ENCODE measurements at places on chromosomes 11 and 22. TPM values are rescaled to one million over a fixed set of nuclear protein-coding genes. Genes with fewer than 3 reads are reported as not detected.
A peak's percentile ranks its signal among the peaks of the same experiment; 100 is the strongest.

DNA sequence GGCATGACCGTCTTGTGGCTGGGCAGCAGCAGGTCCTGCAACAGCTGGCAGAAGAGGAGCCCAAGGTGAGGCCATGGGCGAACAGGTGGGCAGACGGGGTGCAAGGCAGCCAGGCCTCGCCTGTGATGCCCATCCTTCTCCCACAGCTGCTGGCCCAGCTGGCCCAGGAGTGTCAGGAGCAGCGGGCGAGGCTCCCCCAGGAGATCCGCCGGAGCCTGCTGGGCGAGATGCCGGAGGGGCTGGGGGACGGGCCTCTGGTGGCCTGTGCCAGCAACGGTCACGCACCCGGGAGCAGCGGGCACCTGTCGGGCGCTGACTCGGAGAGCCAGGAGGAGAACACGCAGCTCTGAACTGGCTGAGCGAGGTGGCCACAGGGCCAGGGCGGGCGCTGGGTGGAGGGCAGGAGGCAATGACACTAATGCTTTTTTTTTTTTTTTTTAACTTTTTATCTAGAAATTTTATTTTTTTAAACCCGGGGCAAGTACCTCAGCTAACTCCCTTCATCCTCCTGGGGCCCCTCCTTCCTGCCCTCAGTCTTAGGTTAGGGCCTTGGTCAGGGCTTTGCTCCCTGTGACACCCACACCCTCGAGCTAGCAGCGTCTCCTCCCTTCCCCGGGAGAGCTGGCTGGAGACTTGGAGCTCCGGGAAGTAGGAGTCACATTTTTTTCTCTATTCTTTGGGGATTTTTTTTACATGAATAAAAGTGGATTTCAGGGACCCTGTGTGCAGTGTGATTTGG lies 16.0 kb downstream of the PLCB3 start:
- peak overlapping the region; percentile 96 for H3K27ac ChIP-seq
- no peaks in the 10 kb centered on the region for H3K27me3 ChIP-seq
- H3K4me3 ChIP-seq, result peak overlapping the region; percentile 96
- peaks cover 25% of the 10 kb centered on the region for H3K4me1 ChIP-seq

DNA sequence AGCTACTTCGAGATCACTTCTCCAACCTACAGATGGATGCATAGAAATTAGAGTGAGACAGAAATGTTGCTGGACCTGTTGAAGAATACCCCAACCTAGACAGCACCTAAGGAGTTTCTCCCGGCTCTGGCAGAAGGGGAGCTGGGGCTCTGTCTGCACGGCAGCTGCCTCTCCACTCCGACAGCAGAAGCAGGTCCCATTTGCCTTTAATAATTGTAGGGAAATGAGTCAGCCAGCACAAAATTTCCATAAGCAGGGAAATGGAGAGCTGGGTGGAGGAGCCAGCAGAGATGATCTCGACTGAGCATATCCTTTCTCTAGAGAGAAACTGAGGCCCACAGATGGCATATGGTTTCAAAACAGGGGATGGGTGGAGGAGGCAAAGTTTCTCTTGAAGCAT lies 80.1 kb downstream of the EFCAB6 start:
- H3K4me3 ChIP-seq, result no peak overlapping the region
- H3K4me1 ChIP-seq, result no peaks in the 10 kb centered on the region

DNA sequence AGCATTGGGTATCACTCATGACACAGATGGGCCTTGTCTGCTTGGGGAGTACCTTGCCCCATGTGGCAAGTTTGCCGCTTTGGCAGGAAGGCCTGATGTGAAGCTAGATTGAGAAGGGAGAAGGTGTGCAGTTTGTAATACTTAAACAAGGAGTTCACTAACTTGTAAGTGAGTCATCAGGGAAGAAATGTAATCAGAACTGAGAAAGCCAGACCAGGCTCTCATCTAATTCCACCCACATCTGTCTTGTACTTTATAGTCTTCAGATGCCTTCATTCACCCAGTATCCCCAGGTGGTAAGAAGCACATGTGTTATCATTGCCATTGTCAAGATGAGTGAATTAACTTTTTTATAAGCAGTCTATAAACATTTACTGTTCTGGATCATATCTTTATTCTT lies 116.0 kb upstream of the DDI1 start:
- H3K27ac ChIP-seq, result no peak overlapping the region
- no peak overlapping the region for H3K4me3 ChIP-seq
- no peaks in the 10 kb centered on the region for H3K27me3 ChIP-seq
- no peaks in the 10 kb centered on the region for H3K4me1 ChIP-seq
- no peaks in the 10 kb centered on the region for H3K36me3 ChIP-seq
- no peak for DNase-seq

GRCh38 chr11:17552392-17553248 lies 5.6 kb downstream of the OTOG start:
- no peak for DNase-seq
- H3K27ac ChIP-seq, result peak overlapping the region; percentile 45
- no peak overlapping the region for H3K4me3 ChIP-seq
- no peaks in the 10 kb centered on the region for H3K36me3 ChIP-seq
- peaks cover 22% of the 10 kb centered on the region for H3K4me1 ChIP-seq

DNA sequence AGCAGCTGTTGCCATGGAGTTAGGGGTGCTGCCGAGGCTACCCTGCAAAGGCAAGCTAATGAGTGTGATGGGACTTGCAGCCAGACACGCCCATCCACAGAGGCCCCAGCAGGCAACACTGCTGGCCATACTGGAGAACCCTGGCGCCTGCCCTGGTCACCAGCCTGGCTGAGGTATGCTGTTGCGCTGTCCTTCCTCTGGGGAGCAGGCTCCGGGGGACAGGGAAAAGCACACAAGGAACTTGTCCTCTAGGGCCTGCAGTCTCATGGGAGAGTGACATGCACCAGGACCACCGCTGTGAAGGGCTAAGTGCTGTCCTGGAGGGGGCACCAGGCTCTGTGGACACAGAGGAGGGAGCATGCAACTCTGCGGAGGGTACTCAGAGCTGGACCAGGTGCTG lies 35.8 kb downstream of the TOM1 start:
- no peaks in the 10 kb centered on the region for H3K27me3 ChIP-seq
- H3K36me3 ChIP-seq, result peaks cover 7% of the 10 kb centered on the region
- peak overlapping the region; percentile 30 for H3K4me3 ChIP-seq
- H3K27ac ChIP-seq, result peak overlapping the region; percentile 47
- peaks cover 16% of the 10 kb centered on the region for H3K4me1 ChIP-seq
- no peak for DNase-seq

DNA sequence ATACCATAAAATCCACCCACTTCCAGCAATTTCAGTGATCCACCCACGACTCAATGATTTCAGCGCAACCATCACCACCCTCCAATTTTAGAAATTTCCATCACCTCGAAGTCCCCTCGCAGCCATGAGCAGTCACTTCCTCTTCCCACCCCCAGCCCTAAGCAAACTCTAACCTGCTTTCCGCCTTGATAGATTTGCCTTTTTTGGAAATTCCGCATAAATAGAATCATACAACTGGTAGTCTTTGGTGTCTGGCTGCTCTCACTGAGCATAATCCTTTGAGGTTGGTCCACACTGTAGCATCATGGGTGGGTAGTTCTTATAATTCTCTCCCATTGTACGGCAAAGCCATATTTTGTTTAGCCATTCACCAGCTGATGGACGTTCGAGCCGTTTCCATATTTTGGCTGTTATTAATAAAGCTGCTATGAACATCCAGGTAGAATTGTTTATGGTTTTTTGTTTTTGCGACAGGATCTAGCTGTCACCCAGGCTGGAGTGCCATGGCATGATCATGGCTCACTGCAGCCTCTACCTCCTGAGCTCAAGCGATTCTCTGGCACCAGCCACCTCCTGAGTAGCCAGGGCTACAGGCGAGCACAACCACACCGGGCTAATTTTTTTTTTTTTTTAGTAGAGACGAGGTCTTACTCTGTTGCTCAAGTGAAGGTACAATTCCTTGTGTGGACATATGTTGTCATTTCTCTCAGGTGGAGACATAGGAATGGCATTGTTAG lies 16.0 kb downstream of the PIM3 start:
- H3K36me3 ChIP-seq, result peaks cover 3% of the 10 kb centered on the region
- H3K4me1 ChIP-seq, result peaks cover 14% of the 10 kb centered on the region
- H3K27me3 ChIP-seq, result peaks cover 1% of the 10 kb centered on the region
- DNase-seq, result no peak
- peak overlapping the region; percentile 31 for H3K27ac ChIP-seq

DNA sequence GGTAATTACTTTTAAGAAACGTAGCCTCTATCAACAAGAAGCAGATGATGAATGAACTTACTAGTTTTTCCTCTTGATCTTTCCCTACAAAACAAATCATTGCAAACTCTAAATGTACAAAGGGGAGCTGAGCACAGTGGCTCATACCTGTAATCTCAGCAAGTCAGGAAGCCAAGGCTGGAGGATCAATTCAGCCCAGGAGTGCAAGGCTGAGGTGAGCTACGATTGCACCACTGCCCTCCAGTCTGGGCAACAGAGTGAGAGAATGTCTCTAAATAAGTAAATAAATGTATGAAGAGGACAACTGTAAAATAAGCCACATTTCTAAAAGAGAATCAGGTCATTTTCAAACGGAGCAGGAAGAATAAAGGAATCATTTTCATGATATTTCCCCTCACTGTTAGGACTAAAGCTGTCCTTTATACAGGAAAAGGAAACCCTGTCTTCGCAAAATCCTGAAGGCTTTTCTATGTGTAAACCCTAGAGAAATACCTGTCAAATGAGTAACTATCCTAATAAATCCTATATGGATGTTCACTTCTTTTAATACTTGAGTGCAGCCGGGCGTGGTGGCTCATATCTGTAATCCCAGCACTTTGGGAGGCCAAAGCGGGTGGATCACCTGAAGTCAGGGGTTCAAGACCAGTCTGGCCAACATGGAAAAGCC lies 41.2 kb downstream of the RRAS2 start:
- no peaks in the 10 kb centered on the region for H3K27me3 ChIP-seq
- H3K36me3 ChIP-seq, result peaks cover 31% of the 10 kb centered on the region
- no peak overlapping the region for H3K27ac ChIP-seq
- DNase-seq, result no peak

- DNase-seq, result no peak
- H3K36me3 ChIP-seq, result no peaks in the 10 kb centered on the region
- peaks cover 9% of the 10 kb centered on the region for H3K27me3 ChIP-seq
These were observed 23.3 kb downstream of the OR4D9 start for GRCh38 chr11:59534676-59535075.

DNA sequence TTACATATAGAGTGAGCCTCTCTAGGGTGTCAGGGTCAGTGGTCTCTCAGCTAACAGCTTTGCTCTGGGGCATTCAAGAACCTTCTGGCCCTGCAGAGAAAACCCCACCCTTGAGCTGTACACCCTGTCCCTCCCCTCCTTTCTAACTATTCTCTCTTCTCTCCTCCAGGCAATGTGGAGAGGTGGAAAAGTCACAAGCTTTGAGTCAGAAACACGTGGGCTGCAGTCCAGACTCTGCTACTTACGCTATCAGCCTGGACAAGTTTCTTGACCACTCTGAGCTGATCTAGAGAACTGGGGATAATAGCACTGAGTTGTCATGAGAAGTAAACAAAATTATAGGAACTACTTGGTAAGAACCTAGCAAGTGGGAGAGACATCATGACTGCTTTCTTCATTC lies 10.7 kb upstream of the FAM83F start:
- H3K27me3 ChIP-seq, result peaks cover 4% of the 10 kb centered on the region
- DNase-seq, result no peak
- H3K27ac ChIP-seq, result no peak overlapping the region
- peaks cover 35% of the 10 kb centered on the region for H3K4me1 ChIP-seq

DNA sequence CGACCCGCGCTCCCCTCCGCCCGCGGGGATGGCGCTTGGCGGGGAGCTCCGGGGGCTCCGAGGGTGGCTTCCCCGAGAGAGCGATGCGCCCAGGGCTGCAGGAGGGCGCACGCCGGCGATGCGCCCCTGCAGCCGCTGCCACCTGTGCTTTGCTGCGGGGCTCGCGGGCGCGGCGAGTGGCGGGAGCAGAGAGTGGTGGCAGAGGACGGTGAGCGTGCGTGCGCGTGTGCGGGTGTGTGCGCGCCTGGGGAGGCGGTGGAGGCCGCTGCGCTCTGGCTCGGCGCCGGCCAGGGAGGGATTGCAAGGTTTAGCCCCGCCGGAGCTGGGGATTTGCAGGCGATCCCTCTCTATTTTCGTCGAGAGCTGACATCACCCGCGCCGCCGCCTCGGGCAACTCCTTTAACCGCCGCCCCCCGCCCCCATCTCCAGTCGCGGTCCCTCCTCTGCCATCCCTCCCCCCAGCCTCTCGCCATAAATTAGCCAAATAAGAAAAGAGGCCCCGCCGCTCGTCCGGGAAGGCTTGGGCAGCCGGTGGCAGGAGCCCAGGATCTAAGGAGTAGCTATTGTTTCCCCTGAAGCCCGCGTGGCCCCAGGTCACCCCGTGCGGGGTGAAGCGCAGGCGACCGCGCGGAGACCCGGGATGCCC lies at the start of gene SLC1A2:
TSS of gene SLC1A2 (minus strand) at position 375 of the 646 bp plus-strand sequence. CDS start 592 bp downstream, outside the sequence.
- H3K4me1 ChIP-seq, result peaks cover 10% of the 10 kb centered on the region
- H3K36me3 ChIP-seq, result peaks cover 2% of the 10 kb centered on the region

GRCh38 chr11:118186346-118187107 lies 10.1 kb upstream of the SCN2B start:
- no peak for DNase-seq
- peaks cover 7% of the 10 kb centered on the region for H3K36me3 ChIP-seq
- no peak overlapping the region for H3K4me3 ChIP-seq
- peaks cover 20% of the 10 kb centered on the region for H3K27me3 ChIP-seq
- H3K4me1 ChIP-seq, result peaks cover 5% of the 10 kb centered on the region
- H3K27ac ChIP-seq, result no peak overlapping the region

GRCh38 chr11:128831174-128832120 lies 35.6 kb downstream of the KCNJ1 start:
- H3K27me3 ChIP-seq, result no peaks in the 10 kb centered on the region
- peaks cover 24% of the 10 kb centered on the region for H3K4me1 ChIP-seq
- peaks cover 3% of the 10 kb centered on the region for H3K36me3 ChIP-seq
- DNase-seq, result peak; percentile 86
- H3K4me3 ChIP-seq, result peak overlapping the region; percentile 86
- peak overlapping the region; percentile 91 for H3K27ac ChIP-seq

GRCh38 chr11:1988667-1989317 lies 8.8 kb downstream of the H19 start:
- H3K27ac ChIP-seq, result no peak overlapping the region
- DNase-seq, result peak; percentile 4
- no peaks in the 10 kb centered on the region for H3K36me3 ChIP-seq
- H3K4me1 ChIP-seq, result no peaks in the 10 kb centered on the region

TRIM68 gene
- 21.4 TPM for total RNA-seq

CCND1 gene
- 0.96 TPM for total RNA-seq

TEX12 gene
- 0.40 TPM for total RNA-seq

OSBPL5 gene
- total RNA-seq, result 13.0 TPM

PARVA gene
- total RNA-seq, result 0.65 TPM

KCNQ1 gene
- 24.2 TPM for total RNA-seq
